ENCODE measurements at places on chromosomes 12 and 14. TPM values are rescaled to one million over a fixed set of nuclear protein-coding genes. Genes with fewer than 3 reads are reported as not detected.

DNA sequence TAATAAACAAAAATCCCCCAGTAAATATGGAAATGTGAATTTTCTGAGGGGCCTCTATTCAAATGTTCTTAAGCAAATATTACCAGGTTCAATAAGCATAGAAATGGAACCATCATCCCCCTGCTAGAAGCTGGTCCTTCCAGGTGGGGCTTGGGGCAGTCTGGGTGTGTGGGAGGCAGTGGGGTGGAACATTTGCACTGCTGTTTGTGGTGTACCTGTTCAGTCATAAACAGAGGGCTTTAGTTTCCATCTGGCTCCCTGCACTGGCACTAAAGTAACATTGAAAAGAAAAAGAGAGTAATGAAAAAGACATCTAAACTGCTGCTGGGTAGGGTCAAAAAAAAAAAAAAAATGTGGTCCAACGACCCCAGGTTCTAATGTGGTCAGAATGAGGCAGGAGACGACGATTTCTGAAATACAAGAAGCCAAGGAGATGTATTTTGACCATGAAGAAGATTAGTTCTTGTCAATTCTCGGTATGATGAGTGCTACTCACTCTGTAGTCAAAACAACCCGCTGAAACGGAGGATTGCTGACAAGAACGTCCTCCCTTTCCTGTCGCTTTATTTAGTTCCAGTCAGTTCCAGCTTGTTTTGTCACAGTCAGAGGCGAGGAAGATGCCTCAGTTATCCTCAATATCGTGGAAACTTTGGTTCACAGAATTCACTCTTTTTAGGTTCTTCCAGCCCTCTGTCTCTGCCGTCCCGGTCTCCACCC lies 44.2 kb upstream of the MANSC4 start:
- no peak for DNase-seq

DNA sequence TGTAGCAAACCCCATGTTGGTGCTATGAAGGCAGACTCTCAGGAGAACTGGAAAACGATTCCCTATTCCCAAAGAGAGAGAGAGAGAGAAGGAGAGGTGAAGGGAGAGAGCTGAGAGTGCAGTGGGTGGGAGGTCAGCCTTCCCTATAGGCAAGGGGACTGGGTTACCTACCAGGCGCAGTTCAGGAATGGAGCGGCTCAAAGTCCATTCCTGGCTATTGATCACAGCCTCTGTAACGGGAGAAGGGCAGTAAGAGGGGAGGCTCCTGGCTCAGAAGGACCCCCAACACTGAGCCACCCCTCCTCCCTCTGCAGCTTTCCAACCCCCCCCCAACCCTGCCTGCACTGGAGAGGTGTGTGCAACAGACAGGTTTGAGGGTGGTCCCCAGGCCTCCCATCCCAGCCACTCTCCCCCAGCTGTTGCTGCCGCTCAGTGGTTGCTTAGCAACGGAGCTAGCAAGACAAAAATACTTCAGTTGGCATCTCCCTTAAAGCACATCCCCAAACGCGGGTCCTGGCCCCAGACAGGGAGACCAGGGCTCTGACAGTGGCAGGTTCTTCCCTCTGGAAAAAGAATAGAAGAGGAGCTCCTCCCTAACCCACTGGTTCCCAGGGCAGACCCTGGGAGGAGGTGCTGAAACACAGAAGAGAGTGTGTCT lies 3.2 kb downstream of the AGAP2 start:
- no peak for DNase-seq

- peak; percentile 89 for DNase-seq
Observed at GRCh38 chr12:49200919-49201594, 12.2 kb upstream of the TUBA1A start.

- DNase-seq, result no peak
Observed at GRCh38 chr14:40601063-40601462, 1005.6 kb upstream of the LRFN5 start.

DNA sequence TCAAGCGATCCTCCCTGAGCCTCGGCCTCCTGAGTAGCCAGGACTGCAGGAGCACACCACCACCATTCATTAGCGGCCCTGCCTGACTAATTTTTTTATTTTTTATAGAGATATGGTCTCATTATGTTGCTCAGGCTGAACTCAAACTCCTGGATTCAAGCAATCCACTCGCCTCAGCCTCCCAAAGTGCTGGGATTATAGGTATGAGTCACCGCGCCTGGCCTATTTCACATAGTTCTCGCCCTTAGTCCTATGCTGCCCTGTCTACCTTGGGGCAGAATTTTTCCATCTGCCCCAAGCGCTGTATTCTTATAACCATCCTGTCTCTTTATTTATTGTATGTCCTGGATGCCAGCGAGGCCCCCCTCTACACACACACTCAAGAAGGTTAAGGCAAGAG lies 50.9 kb upstream of the BCL2L14 start:
- DNase-seq, result no peak

DNA sequence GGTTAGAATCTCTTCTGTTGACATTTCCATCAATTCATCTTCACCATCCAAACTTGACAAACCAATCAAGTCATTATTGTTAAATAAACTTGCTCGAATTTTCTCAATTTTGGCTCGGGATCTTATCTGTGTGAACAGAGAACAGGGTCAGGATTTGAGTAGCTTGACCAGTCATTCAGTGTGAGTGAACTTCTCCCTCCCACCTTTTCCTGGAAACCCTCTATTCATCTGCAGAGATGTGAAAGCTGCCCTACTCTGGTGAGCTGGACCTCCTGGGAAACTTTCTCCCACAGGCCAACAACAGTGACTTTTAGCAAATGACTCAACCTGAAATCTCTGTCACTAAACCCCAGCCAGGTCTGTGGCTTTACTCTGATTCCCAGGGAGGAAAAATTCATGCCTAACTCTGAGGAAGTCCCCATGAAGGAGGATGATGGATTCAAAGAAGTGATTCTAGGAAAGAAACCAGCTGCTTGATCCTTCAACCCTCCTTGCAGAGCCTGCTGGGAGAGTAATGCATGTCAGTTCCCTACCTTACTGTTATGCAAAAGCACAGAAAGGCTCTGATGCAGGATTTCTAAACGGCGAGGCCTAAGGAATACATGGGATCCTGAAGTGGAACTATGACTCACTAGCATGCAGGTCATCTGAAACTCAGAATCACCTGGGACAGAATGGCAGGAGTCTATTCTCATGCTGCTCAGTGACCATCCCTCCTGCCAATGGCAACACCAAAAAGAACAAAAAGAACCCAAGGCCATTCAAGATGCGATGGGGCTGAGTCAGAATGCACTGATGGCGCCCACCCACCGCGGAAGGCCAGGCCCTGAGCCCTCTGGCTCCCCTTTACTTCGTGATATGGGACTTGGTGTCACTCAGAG lies 58.0 kb downstream of the TRAFD1 start:
- no peak for DNase-seq

GRCh38 chr12:42815068-42815467 lies 225.5 kb upstream of the PRICKLE1 start:
- DNase-seq, result no peak

DNA sequence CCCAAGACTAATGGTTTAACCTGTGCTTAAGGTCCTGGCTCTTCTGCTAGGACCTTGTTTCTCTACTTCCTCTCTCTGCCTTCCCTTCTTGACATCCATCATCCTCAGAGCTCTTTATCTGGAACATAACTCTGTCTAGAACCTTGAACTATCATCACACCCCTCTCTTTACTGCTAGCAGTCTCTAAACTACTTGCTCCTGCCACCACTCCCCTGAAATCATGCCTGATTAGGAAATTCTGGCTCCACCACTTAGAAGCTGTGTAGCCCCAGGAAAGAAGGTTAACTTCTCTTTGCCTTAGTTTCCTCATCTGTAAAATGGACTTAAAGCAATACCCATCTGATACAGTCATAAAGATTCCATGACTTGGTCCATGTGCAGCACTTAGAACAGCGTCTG lies 9.1 kb downstream of the SLC38A1 start:
- DNase-seq, result no peak

GRCh38 chr14:105425823-105426247 lies 6.2 kb downstream of the MTA1 start:
- no peak for DNase-seq

DNA sequence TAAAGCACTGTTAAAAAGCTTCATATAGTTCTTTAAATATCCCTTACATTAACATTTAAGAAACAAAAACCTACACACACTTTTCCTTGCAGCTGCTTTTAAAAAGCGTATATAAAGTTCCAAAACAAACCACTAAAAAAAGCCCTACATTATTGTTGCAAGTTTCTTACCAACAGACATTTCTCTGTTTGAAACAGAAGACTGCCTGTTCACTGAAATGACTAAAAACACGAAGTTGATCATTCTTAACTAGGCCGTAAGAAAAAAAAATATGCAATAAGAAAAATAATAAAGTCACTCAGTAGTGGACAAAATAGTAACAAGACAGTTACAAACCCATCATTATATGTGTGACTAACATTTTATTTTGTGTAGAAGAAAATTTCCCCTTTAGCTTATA lies 37.3 kb downstream of the KIF21A start:
- DNase-seq, result no peak

GRCh38 chr12:40261937-40262336 lies 37.1 kb downstream of the LRRK2 start:
- no peak for DNase-seq

DNA sequence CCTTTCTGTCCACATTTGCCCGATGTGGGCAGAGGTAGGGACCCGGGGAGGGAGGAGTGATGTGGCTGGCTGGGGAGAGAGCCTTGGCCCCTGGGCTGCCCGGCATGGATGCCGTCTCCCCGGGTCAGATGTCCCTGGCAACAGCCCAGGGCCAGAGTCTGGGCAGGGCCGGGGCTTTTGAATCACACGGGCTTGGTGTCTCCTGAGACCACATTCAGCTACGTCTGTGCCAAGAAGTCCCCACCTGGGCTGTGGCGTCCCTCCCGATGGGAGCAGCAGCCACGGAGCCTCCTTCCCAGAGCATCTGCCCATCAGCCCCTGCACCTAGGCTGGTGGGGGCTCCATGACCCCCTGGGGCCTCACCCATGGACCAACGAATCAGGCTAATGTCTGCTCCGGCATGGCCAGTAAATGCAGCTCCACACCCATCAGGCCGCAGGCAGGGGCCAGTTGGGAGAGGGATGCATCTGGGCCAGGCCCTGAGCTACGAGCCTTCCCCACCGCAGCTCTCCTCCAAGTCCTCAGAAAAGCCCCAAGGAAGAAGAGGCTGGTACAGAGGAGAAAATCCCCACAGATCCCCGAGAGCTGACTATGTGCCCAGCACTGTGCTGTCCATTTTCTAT lies 109.4 kb downstream of the RFLNA start:
- DNase-seq, result no peak

DNA sequence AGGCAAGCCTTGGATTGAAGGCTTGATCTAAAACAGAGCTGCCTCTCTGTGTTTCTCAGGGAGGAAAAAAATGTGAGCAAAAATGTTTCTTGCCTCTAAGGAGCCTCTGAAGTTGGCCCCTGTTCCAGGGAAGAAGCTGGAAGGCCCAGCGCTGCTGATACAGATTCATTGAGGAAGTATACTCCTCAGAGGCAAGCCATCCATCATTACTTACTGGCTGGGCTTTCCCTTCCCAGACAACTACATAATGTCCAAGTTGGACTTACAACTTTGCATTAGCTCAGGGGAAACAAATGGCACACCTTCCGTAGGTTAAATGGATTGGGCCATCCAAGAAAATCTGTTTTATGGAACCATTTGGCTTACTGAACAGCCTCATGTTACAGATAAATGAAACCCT lies 263.7 kb upstream of the SEL1L start:
- no peak for DNase-seq

The PROX2 gene
- 0.27 TPM for total RNA-seq

The BCAT1 gene
- 52.2 TPM for total RNA-seq

The CLEC4C gene
- total RNA-seq, result under 0.01 TPM

The KDM2B gene
- 65.2 TPM for total RNA-seq

The ANG gene
- 2.7 TPM for total RNA-seq
